ENCODE measurements at places on chromosomes 4 and X. TPM values are rescaled to one million over a fixed set of nuclear protein-coding genes. Genes with fewer than 3 reads are reported as not detected.

The RASSF6 gene
- total RNA-seq, result under 0.01 TPM

The FDCSP gene
- total RNA-seq, result not detected

The TLR10 gene
- total RNA-seq, result not detected

The SPANXA2 gene
- not detected for total RNA-seq

The GRIA2 gene
- total RNA-seq, result 0.27 TPM

The TBC1D9 gene
- 60.4 TPM for total RNA-seq

The CD40LG gene
- not detected for total RNA-seq

The ATP2B3 gene
- not detected for total RNA-seq

The SPACA5 gene
- not detected for total RNA-seq

The GPR82 gene
- not detected for total RNA-seq

The F8A3 gene
- total RNA-seq, result 0.93 TPM

The GYPB gene
- not detected for total RNA-seq

The CT55 gene
- not detected for total RNA-seq

The PRSS12 gene
- total RNA-seq, result 0.40 TPM

The GAGE12H gene
- total RNA-seq, result not detected

The PITX2 gene
- not detected for total RNA-seq

The PRRG3 gene
- total RNA-seq, result not detected

The ETDA gene
- not detected for total RNA-seq

The ABCG2 gene
- total RNA-seq, result 7.0 TPM

The TAF7L gene
- 2.4 TPM for total RNA-seq

The PPARGC1A gene
- total RNA-seq, result not detected

The ADGRL3 gene
- not detected for total RNA-seq

The UCP1 gene
- total RNA-seq, result not detected

The ADH1A gene
- total RNA-seq, result not detected

The CYP2U1 gene
- total RNA-seq, result 7.7 TPM

The LUZP4 gene
- not detected for total RNA-seq

The CYTL1 gene
- 113 TPM for total RNA-seq

The MAGEA2B gene
- not detected for total RNA-seq

The NAP1L3 gene
- total RNA-seq, result 1.2 TPM

The PHOX2B gene
- total RNA-seq, result not detected

The MID1IP1 gene
- 28.7 TPM for total RNA-seq

The MID2 gene
- total RNA-seq, result 46.5 TPM

The SLC25A43 gene
- total RNA-seq, result 21.7 TPM

The NRK gene
- 5.3 TPM for total RNA-seq

The FAM236A gene
- total RNA-seq, result not detected

The PSAPL1 gene
- not detected for total RNA-seq

The KIT gene
- 12.8 TPM for total RNA-seq

The ANXA3 gene
- 132 TPM for total RNA-seq

The ARHGAP6 gene
- 1.1 TPM for total RNA-seq

The NAAA gene
- total RNA-seq, result 17.3 TPM

The IL3RA gene
- 10.1 TPM for total RNA-seq

The PCYT1B gene
- not detected for total RNA-seq

Data from thoracic aorta endothelial cell (primary cell).